ENCODE measurements at places on chromosomes 11 and 22.

- DNase-seq, result no peak
Measured at GRCh38 chr11:74069146-74070046, 60.5 kb upstream of the UCP3 start.

DNA sequence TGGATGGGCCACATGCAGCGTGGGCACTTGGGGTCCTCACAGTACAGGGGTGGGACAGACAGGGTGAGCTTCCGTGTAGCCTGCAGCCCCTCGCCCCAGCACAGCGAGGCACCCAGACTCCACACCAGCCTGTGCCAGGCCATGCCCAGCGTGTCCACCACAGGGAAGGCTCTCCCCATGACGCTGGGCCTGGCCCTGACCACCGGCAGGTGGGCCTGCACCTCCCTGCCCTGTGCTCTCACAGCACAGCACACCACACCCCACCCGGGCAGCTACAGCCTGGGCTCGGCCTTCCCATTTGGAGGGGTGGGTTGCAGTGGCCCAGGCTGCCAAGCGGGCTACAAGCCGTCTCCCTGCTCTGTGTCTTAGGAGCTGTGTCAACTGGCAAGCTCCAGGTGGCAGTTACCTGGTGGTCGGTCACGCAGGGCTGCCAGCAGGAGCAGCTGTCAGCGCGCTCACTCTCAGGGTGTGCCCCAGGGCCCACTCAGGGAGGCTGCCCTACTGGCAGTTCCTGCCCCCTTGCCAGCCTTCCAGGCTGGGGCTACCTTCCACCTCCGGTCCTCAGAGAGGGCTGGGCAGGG lies 4.6 kb downstream of the MOB2 start:
- DNase-seq, result no peak

DNA sequence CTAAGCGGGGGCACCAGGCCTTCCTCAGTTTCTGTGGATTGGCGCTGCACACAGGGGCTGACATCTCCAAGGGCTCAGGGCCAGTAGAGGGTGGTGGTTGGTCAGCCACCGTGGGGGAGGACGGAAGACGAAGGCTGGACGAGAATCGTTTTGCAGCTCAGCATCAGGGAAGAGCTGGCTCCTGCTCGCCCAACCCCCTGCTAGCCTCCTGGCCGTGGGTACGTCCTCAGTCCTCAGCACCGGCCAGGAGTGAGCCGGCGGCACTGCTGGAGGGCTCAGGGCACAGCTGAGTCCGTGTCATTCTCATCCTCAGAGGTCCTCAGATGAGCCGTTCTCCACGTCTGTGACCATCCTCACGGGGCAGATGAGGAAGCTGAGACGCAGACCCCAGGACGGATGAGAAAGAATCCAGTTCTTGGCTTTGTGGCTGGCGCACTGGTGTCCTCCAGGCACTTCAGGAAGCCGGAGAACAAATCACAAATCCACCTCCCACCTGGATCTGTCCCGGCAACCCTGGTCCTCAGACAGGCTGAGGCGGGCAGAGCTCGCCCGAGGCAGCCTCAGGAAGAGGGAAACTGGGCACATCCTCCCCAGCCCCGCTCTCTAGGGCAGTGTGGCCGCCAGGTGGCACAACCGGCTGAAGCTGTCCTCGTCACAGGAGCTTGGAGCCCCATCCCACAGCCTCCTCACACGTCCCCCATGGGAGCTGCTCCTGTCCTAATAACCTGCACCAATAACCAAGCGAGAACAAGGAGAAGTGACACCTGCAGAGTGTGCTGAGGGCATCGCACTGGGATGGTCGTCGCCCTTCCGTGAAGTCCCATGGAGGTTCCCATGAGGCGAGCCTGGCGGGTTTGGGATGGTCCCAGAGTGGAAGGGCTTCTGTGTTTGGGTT lies 393.7 kb downstream of the BRD1 start:
- no peak for DNase-seq

- no peak for DNase-seq
Measured at GRCh38 chr11:27447288-27448183, 25.1 kb downstream of the LGR4 start.

DNA sequence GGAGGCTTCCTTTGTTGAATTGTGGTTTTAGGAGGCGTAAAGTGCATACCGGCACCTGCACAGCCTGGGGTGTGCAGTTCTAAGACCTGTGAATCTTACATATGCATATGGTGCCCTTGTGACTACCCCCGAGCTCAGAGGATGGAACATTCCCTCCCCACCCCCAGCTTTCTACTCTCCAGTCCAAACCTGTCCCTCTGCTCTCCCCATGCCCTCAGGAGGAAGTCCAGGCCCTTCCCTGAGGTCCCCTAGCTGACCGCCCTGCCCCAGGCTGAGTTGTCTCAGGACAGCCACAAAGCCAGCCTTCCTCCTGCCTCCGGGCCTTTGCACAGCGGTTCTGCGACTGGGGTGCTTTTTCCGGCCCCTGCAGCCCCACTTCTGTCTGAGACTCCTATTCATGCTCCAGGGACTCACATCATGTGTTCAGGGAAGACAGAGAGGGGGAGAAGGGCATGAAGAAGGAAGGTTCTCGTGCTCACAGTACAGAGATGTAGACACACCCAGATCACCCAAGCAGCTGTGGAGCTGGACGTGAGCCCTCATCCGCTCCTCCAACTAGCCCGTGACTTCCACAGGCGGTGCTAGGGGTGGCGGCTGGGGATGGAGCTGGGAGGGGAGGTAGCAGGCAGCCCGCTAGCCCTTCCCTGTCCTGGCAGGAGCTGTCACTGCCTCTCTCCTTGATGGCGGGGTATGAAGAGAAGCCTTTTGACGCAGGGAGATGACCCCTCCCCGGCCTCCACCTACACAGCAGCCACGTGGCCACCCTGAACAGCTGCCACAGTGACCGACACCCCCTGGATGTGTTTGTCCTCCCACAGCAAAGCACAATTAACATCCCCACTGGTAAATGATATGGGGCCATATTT lies 50.8 kb downstream of the FLRT1 start:
- DNase-seq, result no peak

GRCh38 chr22:24942301-24942700 lies 4.2 kb downstream of the LHFPL7 start:
- DNase-seq, result no peak

DNA sequence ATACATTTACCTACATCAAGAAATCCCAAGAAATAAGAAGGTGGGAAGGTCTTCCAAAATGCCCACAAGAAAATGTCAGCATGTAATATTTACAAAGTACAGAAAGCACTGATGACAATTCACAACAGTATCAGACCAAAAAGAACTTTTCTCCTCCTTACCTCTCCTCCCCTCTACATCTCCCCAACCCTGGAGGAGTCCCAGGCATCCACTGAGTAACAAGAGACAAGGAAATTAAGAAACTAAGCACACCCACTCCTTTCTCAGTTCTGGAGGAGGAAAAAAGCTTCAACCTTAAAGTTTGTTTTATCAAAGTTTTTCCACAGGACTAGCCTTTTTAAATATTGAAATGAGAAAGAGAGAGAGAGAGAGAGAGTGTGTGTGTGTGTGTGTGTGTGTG lies 2.0 kb upstream of the SERGEF start:
- no peak for DNase-seq

- DNase-seq, result peak; percentile 85
Measured at GRCh38 chr22:50507421-50507990, at the start of gene LMF2. Gene LMF2 (minus strand): TSS chr22:50507702. CDS start chr22:50507675, 27 bp downstream.

GRCh38 chr22:50170453-50171318 lies at the start of gene PANX2:
Gene PANX2 (plus strand): TSS chr22:50170731. CDS start chr22:50170731, 0 bp downstream.
- no peak for DNase-seq

- DNase-seq, result no peak
Measured at GRCh38 chr11:66146074-66146473, 76.0 kb downstream of the PACS1 start.

DNA sequence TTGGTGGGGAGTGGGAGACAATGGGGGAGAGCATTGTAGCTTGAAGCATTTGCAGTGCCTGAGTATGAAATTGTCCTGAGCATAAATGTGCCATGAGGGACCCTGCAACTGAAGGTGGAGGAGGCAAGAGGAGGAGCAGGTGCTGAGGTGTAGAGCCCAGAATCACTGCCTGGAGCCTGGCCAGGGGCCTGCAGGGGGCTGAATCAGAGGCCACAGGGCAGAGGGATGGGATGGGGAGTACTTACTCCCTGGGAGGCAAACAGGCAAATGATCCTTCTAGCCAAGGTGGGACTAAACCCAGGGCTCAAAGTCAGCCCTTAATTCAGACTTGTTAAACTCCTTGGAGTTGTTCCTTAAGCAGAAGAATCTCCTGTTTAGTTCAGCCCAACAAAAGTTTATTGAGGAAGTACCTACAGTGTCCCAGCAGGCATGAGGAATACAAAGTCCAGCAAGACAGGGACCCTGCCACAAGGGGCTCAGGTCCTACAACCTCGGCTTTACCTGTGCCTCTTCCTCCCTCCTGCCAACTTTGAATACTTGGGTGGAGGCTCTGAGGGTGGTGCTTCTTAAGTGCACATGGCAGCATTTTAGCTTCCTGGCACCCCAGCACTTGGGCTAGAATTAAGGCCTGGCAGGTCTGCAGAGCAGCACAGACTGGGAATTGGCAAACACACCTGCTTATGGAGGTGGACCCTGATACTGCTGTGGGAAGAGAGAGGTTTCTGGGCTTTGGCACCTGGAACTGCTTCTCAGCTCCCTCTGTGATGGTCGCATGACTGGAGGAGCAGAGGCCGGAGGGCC lies 20.0 kb downstream of the MICAL2 start:
- DNase-seq, result no peak

GRCh38 chr11:134027671-134028070 lies 41.2 kb upstream of the JAM3 start:
- no peak for DNase-seq

- DNase-seq, result no peak
Measured at GRCh38 chr11:2208691-2209369, 37.2 kb upstream of the TH start.

- no peak for DNase-seq
Measured at GRCh38 chr22:38276166-38276565, 3.4 kb upstream of the TMEM184B start.

DNA sequence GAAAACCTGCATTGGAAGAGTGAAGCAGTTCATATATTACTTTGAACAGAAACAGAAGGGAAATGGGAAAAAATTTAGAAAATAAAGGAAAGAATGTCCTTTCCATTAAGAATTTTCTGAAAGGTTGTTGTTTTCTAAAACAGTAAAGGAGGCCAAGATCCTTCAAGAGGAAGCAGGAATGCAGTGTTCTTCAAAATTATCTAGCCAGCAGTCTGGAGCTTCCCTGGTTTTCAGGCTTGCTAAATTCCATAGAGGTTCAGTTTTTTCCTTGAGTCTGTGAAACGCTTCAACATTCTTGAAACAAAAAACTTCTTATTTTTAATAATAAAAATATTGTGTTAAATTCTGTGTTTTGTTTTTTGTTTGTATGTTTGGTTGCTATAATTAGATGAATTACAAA lies 189.0 kb upstream of the ANO3 start:
- no peak for DNase-seq

GRCh38 chr11:103601225-103601846 lies 435.1 kb upstream of the DDI1 start:
- no peak for DNase-seq

DNA sequence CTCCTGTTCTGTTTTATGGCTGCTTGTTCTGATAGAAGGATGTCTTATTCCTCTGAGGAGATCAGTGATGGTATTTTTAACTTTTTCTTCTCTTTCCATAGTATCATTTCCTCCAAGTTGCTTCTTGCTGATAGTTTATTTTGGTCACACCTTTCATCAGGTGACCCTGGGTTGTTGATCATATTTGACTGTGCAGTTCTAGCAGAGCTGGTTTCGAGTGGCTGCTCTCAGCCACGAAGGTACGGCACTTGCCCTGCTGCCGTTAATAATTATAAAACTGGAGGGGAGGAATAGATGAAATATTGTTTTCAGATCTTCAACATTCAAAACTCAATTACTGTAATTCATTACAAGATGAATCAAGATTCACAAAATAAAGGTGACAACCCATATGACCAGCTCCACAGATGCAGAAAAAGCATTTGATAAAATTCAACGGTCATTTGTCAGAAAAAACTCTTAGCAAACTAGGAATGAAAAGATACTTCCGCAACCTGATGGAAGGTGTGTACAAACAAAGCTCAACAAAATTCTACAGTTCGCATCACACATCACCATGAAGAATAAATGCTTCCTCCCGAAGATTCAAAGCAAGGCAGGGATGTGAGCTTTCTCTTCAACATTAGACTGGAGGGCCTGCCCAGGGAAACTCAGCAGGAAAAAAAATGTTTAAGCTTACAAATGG lies 59.2 kb upstream of the RTL6 start:
- no peak for DNase-seq

GRCh38 chr22:23107487-23108248 lies 34.1 kb downstream of the RSPH14 start:
- no peak for DNase-seq

GRCh38 chr11:10622108-10622507 lies 53.6 kb upstream of the LYVE1 start:
- no peak for DNase-seq

DNA sequence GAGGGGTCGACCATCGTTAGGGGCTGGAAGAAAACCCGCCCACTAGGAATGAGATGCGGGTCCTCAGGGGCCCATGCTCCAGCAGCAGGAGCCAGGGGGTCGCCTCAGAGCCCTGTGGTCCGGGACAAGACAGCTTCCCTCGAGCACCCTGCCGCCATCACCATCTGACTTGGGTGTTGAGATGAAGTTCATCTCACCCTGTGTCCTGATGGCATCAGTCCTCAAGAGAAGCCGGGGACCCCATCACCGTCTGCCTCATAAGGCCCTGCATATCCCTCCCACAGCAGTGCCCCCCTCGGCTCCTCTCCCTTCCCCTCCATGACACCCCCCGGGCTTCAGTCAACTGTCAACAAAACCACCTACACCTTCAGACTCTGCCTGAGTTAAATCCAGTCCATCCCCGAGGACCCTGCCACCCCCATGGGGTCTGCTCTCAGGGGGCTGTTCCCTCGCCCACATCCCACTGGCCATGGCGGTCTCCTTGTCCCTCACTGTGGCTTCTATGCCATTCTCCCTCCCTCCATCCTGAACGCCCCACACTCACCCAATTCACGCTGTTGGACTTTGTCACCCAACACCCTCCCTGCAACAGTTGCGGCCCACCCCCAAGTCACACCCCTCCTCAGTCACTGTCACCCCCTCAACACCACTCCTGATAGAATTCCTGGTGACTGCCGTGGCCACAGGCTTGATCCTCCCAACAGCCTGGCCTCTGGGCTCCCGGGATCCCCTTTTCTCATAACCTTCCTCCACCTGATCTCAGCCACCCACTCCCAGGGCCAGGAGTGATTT lies 87.7 kb upstream of the RTL6 start:
- no peak for DNase-seq

GRCh38 chr22:47757741-47758140 lies 995.3 kb downstream of the TBC1D22A start:
- no peak for DNase-seq

Measured in activated CD8-positive, alpha-beta memory T cell treated with anti-CD3 and anti-CD28 coated beads for 4 hours (primary cell).